Stimulated activated naive CD8-positive, alpha-beta T cell treated with anti-CD3 and anti-CD28 coated beads, Interleukin-15, amount 100 ng/mL, for 72 hours (primary cell): ENCODE measurements at places on chromosomes 7 and 10.

DNA sequence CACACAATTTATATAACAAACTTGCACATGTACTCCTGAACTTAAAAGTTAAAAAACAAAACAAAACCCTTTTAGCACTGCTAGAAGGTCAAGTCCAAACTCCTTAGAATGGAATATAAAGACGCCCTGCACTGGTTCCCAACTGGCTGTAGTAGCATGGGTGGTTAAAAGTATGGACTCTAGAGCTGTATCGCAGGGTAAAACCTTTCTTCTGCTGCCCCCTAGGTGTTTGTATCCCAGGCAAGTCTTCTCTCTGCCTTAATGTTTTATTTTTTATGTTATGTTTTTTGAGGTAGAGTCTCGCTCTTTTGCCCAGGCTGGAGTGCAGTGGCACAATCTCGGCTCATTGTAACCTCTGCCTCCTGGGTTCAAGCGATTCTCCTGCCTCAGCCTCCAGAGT, 35.2 kb downstream of the LSMEM1 start:
- DNase-seq = no peak

DNA sequence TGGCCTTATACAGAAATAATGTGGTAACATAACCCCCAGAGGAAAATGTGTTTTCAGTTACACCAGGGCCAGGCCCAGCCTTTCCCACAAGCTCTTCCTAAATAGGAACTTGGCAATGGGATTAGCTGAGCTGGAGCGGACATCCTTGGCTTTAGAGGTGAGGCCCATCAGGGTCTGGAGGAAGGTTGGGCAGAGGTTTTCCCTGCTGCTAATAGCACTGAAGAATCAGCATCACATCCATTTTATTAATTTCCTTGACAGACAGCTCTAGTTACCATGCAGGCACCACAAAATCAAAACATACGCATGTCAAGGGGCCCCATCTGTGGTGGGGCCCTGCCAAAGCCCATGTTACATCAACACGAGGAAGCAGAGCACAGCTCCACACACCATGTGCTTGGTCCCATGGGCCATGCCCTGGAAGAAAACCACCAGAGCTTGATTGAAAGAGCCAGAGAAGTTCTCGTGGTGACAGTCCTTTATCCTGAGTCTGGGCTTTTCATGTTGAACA, 566.6 kb downstream of the KCNMA1 start:
- no peak for DNase-seq

- no peak for DNase-seq
These were observed 69.7 kb downstream of the CD36 start for GRCh38 chr7:80708123-80708522.

GRCh38 chr7:2698581-2699288, 10.7 kb downstream of the AMZ1 start:
- DNase-seq = peak; percentile 89

- no peak for DNase-seq
These were observed 26.3 kb downstream of the CLRN3 start for GRCh38 chr10:127866276-127867013.

DNA sequence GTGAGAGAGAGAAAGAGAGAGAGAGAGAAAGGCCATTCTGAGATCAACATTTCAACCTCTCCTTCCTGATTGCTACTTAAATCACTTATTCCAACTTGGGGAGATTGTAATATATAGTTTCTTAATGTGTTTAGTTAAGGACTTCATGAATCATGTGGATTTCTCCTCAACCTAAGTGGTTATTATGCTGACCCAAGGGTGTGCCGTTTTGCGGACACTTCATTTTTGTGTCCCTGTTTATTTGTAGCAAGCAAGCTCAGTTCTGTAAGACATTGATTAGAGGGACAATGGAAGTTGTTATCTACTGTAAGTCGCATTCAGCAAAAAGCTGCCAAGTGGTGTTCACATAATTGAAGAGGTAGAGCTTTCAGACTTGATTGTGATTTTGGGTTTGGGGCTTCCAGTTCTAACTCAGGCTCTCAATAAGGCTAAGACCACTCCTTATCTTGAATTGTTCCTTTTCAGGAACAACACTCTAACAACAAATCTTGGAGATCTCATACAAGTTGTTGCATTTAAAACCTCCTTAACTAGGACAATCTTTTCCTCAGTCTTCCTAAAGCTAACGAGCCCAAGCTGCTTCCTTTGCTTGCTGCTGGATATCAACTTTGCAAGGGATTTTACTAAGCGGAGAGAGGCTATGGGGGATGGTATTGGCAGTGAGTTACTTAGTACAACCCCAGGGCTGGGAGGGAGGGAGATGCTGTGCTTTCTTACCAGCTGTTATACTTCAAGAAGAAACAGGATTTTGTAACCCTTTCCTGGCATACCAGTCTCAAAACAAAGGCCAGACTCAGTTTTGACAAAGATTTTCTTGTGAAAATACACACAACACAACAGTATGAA, 19.8 kb upstream of the COL1A2 start:
- no peak for DNase-seq

DNA sequence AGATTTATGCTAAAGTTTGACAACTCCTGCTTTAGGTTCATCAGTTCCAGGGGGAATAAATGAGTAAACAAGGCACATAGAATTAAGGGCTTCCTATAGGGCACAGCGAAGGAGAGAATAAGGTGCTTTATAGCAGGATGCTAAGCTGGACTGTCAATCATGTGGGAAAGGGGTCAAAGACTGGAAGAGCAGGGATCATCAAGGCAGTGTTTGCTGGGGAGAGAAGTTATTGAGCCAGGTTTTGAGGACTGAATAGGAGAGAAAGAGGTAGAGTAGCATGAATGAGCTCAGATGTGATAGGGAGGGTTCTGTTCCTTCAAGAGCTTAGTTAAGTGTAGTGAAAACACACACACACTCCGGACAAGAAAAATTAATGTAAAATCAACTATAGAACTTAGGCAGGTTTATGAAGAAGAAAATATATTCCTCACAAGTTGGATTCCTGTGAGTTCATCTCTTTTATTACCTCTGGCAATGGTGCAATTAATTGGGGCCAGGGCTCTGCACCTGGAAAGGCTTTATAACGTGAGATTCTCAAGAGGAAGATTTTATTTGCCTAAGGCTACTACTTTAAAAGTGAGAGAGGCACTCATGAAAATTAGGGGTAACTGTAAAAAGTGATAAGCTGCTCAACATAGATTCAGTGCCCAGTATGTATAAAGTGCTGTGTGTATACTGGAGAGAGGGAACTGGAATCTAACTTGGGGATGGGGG, 222.4 kb downstream of the AUTS2 start:
- no peak for DNase-seq

- DNase-seq = no peak
These were observed 147.7 kb upstream of the AKR1E2 start for GRCh38 chr10:4678023-4678950.

GRCh38 chr7:67916571-67917436, 920.2 kb downstream of the TYW1 start:
- no peak for DNase-seq

GRCh38 chr10:52959810-52960209, 187.2 kb upstream of the MBL2 start:
- DNase-seq = no peak

GRCh38 chr10:2335626-2336025, 598.3 kb upstream of the ADARB2 start:
- no peak for DNase-seq

DNA sequence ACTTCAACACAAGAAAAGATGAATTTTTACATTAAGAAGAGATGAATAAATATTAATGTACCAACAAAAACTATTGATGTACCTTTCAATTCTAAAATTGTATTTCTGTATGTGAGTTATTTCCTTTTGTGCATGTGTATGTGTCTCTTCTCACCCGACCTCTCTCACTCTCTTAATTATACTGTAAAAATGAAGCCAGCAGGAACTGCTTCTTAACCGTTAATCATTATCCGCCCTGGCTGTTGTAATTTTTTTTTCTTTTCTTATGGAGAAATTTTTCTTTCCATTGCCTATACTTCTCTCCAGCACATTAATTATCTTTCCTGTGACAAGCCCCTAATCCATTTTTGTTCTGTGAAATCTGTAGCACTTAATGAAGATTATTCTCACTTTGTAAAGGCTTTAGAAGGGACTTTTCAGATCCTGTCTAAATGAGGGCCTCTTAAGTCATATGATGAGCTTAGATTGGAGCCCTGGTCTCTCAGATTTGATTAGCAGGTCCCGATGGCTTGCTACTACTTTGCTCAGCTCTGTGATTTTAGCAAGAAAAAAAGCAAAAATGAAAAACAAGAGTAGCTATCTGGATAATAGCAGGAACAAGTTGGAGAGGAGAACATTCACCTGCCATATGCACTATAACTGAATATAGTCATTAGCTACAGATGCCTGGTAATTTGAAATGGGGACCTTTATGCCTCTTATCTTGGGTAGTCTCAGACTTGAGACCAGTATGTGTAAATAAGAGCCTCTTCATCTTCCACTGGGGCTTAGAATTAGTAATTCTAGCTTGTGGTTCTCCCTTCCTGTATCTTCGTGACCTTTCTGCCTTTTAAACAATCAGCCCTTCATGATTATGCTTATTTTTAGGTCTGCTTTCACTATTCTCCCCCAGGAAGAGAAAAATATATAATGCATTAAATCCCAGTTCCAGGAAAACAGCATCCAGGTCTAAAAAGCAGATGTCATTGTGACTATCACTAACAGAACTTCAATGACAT, 80.0 kb upstream of the COL1A2 start:
- no peak for DNase-seq

GRCh38 chr10:132243626-132244025, 56.9 kb downstream of the DPYSL4 start:
- DNase-seq = no peak

GRCh38 chr10:79392020-79392398, 44.7 kb downstream of the PPIF start:
- DNase-seq = no peak

GRCh38 chr10:58791137-58791536, 278.5 kb downstream of the BICC1 start:
- no peak for DNase-seq

GRCh38 chr10:30557884-30558283, 71.7 kb downstream of the LYZL2 start:
- no peak for DNase-seq

GRCh38 chr10:71266147-71266917, 52.7 kb upstream of the SLC29A3 start:
- DNase-seq = no peak

- DNase-seq = no peak
These were observed 206.9 kb downstream of the PTEN start for GRCh38 chr10:88070080-88070880.

DNA sequence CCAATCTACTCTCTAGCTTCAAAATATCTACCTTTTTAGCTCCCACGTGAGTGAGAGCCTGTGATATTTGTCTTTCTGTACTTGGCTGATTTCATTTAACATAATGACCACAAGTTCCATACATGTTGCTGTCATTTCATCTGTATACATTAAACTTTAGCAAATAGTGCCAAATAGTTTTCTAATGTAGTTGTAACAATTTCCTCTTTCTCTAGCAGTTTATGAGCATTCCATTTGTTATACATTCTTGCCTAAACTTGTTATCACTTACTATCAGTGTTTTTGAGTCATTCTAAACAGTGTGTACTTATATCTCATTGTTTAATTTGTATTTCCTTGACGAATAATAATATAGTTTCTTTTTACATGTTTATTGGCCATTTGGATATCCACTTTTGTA, 77.2 kb downstream of the NEUROD6 start:
- no peak for DNase-seq

- no peak for DNase-seq
These were observed 125.6 kb downstream of the CALN1 start for GRCh38 chr7:72286519-72286918.

- DNase-seq = peak; percentile 18
These were observed 11.8 kb upstream of the TIAL1 start for GRCh38 chr10:119608316-119609155.
